ENCODE measurements at places on chromosomes 7 and 10.

DNA sequence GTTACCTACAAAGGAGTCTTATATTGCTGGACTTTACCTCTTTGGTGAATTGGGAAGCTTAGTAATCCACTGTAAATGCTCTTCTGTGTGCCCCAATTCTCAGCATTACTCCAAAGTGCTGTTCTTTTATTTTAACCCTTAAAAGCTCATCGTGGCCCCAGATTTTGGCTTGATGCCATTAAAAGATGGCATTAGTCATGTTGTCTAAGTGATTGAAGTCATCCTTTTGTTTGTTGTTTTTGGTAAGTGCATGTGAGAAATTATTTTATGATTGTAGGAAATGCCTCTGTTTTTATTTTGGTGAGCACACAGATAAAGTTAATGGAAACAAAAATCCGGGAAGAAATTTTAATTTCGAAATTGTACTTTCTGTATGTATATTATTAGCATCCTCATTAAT is 82.5 kb upstream of the GATA3 start:
- DNase-seq, result no peak

- DNase-seq, result no peak
These were observed 4.2 kb downstream of the SFTPD start for GRCh38 chr10:79944428-79945395.

- no peak for DNase-seq
These were observed 195.6 kb downstream of the KIAA1217 start for GRCh38 chr10:24404567-24404966.

DNA sequence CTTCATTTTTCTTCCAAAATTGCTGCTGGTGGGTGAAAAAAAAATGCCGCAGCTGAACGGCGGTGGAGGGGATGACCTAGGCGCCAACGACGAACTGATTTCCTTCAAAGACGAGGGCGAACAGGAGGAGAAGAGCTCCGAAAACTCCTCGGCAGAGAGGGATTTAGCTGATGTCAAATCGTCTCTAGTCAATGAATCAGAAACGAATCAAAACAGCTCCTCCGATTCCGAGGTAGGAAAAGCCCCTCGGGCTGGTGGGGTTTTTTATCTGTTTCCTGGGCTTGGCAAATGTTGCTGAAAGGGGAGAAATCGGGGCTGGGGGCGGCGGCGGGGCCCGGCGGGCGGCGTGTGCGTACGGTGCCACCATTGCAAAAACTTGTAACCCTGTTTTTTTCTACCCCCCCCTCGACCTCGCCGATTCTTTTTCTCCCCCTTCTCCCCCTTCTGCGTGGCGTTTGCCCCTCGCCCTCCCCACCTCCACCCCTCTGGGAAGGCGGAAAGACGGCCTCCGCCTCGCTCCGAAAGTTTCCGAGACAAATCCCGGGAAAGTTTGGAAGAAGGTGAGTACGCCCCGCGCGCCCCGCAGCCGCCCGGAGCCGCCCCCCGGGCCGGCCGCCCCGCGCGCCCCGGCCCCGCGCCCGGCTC is 789 bp downstream of the TCF7L2 start:
- no peak for DNase-seq

- no peak for DNase-seq
These were observed 125.3 kb downstream of the EBF3 start for GRCh38 chr10:129838794-129839193.

DNA sequence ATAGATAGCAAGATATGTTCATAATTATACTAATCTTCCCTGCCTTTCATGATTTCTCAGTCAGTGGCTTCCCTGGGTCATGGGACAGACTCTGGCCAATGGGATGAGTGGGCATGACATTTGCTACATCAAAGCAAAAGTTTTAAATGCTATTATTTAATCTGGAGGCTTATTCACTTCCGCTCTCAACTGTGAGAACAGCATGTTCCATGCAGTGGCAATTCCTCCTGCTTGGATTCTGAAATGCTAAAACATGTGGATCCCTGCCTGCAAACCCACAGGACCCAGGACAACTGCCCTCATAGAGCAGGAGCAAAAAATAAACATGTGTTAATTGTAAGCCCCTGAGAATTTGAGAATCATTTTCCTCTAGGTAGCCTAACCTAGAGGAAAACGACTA is 1412.4 kb upstream of the CELF2 start:
- DNase-seq, result no peak

GRCh38 chr10:81847675-81848074 is 27.3 kb upstream of the NRG3 start:
- no peak for DNase-seq

- DNase-seq, result no peak
These were observed 15.4 kb upstream of the HIBADH start for GRCh38 chr7:27677912-27678612.

GRCh38 chr7:110600956-110601355 is 490.0 kb upstream of the LRRN3 start:
- DNase-seq, result no peak

DNA sequence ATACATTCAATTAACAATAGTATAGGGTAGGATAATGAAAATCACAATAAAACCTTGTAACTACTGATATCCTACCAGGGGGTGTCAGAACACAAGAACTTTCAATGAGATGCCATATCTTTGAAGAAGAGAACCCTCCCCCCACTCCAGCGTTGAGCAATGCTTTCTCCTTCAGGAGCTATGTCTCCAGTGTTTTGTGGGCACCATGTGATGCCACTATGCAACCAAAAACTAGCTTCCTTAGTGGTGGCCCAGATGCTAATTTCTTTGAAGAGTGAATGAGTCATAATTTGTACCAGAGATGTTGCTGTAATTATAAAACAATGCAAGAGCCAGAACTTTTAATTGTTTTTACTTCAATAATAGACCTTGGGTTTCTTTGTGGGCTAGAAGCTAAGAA is 76.0 kb upstream of the ADO start:
- no peak for DNase-seq

GRCh38 chr7:148834605-148835004 is 49.5 kb downstream of the EZH2 start:
- DNase-seq, result no peak

DNA sequence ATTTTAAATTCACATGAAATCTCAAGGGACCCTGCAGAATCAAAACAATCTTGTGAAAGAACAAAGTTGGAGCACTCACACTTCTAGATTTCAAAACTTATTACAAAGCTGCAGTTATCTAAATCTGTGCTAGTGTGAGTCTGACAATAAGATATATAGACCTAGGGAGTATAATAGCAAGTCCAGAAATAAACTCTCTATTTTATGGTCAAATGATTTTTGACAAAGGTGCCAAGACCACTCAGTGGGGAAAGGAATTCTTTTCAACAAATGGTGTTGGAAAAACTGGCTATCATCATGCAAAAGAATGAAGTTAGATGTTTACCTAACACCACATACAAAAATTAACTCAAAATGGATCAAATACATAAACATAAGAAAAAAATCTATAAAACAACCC is 68.2 kb downstream of the TFEC start:
- no peak for DNase-seq

GRCh38 chr10:123361832-123362231 is 207.6 kb downstream of the BUB3 start:
- no peak for DNase-seq

- DNase-seq, result peak; percentile 42
These were observed at the start of gene ZNF398 for GRCh38 chr7:149147072-149147751. ZNF398 (plus strand) TSS chr7:149147453; CDS start chr7:149147743, 290 bp downstream.

- DNase-seq, result no peak
These were observed 6.9 kb upstream of the CAV2 start for GRCh38 chr7:116492654-116493109.

DNA sequence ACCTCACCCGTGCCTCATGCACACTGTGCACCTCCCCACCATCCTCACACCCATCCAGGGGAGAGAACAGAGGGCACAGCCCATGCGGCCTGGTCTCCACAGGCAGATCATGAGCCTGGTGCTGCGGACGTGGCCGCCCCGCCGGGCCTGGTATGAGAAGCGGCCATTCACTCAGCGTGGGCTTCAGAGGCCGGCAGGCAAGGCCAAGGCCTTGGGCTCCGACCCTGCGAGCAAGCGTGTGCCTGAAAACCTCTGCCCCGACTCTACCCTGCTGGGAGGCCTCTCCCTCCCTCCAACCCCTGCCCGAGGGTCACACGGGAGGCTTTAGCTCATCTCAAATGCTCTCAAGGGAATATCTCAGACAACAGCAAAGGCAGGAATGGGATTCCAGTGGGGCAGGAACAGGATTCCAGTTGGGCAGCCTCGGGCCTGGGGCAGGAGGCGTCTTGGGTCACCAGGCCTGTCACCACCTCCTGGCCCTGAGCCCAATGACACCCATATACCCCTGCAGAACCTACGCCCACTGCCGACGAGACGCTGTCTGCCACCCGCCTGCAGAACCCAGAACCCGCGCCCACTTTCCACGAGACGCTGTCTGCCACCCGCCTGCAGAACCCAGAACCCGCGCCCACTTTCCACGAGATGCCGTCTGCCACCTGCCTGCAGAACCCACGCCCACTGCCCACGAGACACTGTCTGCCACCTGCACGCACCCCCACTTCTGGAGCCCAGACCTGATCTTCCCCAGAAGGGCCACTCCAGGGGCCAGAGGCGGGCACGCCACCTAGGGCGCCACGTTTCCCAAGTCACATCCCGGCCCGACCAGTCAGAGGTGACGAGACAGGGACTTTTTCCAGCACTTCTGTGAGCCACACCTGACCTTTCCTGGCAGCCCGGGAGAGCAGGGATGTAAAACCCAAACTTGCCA is 38.9 kb downstream of the ADAP1 start:
- DNase-seq, result no peak

GRCh38 chr7:134290286-134290685 is 26.4 kb downstream of the SLC35B4 start:
- no peak for DNase-seq

- DNase-seq, result no peak
These were observed 2.1 kb downstream of the SLC25A40 start for GRCh38 chr7:87874066-87874465.

DNA sequence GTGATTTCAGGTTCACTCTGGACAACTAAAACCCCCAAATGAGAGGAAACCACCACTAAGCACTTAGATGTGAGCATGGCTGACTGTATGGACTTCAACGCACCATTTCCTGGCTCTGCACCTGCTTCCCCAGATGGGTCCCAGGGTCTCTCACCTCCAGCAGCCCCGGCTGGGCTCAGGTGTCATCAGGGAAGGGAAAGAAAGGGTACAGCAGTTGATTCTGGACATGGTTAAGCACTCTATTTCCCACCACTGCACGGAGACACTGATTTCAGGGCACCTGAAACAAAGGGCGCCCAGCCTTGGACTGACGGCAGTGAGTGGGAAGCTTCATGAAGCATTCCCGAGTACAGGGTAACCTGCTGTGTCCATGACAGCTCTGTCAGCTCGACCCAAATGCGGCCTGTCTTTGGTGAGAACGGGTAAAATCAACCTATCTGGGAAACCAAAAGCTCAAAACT is 19.0 kb downstream of the FAM53B start:
- DNase-seq, result no peak
